Nucleus accumbens (tissue), 56 donors: ENCODE measurements at places on chromosomes 5 and 9.

DNA sequence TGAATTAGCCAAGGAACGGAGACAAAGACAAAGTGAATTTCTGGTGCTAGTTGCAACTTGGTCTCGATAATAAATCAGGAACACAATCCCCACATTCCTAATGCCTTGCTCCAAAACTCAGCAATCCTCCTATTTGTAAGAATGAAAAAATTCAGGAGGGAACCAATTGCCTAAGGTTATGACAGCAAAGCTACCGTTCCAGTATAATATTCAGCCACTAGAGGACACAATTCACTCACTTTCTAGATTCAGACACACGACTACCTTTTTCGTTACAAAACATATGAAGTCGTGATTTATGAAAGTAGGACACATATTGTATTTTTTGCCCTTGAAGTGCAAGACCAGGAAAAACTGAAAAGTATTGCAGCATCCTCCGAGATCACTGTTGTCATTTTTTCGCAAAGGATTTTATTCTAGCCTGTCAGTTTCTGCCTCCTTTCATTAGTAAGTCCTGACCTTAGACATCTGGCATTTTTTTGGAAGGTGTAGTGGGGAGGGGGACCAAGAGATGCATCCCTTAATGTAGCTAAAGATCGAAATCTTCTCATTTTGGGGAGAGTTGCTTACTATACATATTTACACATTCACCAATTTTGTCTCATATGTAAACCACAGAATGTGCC, 133.1 kb downstream of the DOCK8 start:
- no peak for DNase-seq

- no peak for DNase-seq
Observed at GRCh38 chr5:155885199-155885598, 441.8 kb upstream of the SGCD start.

- DNase-seq: no peak
Observed at GRCh38 chr5:175243441-175243840, 200.5 kb downstream of the DRD1 start.

DNA sequence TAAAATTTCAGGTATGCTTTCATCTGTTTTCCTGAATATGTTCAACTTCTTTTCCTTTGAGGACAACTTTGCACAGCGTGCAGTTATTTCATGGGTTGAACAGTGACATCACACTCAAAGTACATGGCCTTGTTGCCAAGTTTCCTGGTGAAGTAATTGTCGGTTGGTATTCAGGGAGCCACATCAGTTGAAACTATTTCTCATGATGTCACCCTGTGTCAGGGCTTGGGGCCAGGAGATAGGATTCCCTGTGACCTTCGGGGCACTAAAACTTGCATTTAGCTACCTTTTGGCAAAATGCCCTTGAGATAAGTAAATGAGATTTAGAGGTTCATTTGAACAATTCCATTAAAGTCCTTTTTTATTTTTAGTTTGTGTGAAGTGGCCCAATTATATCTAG, 383.9 kb downstream of the SH3GL2 start:
- DNase-seq: no peak

GRCh38 chr9:23117616-23118015, 671.0 kb downstream of the DMRTA1 start:
- no peak for DNase-seq

GRCh38 chr5:86814315-86814714, 196.6 kb downstream of the COX7C start:
- DNase-seq: no peak

GRCh38 chr9:116604251-116604650, 82.9 kb upstream of the TRIM32 start:
- DNase-seq: no peak

GRCh38 chr9:128683340-128684064, 5.5 kb upstream of the SET start:
- no peak for DNase-seq

GRCh38 chr5:101035425-101035824, 132.3 kb upstream of the ST8SIA4 start:
- DNase-seq: no peak

GRCh38 chr9:2418619-2419018, 203.0 kb upstream of the VLDLR start:
- DNase-seq: no peak

- DNase-seq: no peak
Observed at GRCh38 chr5:100430268-100431195, 104.6 kb upstream of the FAM174A start.

- no peak for DNase-seq
Observed at GRCh38 chr9:107338911-107339659, 56.0 kb downstream of the RAD23B start.

DNA sequence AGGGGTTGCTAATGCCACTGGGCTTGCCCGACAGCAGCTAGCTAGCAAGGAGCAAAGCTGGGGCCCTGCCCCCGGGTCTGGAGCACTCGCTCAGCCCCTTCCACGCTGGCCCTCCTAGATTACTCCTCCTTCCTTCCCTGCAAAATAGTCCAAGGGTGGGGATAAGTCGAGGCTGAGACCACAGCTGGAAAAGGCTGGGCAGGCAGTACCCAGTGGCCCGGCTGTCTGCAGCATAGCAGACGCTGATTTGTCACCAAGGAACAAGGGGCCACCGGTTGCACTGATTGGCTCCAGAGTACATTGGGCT, 73.9 kb downstream of the ADAMTS2 start:
- DNase-seq: no peak
